Right forelimb (tissue), 1 donor: ENCODE measurements at places on chromosomes 3 and 15.

GRCh38 chr15:92677999-92678398 lies 22.4 kb upstream of the FAM174B start:
- DNase-seq = no peak

GRCh38 chr3:23442598-23443383 lies 239.7 kb downstream of the UBE2E2 start:
- DNase-seq = no peak

DNA sequence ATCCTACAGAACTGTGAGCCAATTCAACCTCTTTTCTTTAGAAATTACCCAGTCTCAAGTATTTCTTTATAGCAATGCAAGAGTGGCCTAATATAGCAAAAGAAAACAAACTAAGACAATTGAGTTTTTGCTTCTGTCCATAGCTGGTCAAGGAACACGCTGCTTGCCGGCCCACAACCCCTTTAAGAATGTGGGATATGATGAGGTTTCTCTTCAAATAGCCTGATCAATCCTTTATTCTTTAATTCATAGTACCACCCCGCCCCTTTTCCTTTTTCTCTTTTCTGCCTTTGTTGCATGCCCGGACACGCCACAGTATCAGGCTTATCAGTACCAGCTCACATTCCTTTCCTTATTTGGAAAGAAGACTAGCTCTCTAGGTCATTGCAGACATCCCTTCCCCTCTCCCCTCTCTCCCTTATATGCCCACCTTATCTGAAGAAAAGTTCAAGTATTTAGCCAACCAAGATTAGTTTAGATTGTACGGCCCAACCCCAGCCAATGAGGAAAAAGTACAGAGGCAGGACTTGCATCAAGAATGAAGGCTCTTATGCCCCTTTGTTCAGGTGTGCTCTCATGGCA lies 404.5 kb downstream of the OCA2 start:
- DNase-seq = no peak

- no peak for DNase-seq
Measured at GRCh38 chr3:67713764-67714469, 59.5 kb upstream of the SUCLG2 start.

GRCh38 chr3:196662033-196662432 lies 22.5 kb downstream of the NRROS start:
- DNase-seq = no peak

GRCh38 chr3:19931767-19932188 lies 2.2 kb downstream of the EFHB start:
- no peak for DNase-seq

DNA sequence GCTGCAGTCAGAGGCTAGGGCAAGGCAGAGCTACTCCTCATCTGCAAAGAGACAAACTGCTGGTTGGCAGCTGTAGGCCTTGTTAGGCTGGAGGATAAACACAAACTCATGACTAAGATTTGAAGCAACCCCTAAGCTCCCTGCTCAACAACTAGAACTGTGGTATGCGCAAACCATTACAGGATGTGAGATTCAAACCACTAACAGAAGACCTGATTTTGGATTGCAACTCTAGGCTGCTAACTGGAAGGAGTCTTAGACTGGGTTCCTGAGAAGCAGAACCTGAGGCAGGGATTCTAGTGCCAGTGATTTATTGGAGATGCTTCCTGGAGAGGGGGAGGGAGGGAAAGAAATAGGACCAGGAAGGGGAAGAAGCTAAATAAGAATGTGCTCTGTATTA lies 22.5 kb downstream of the CCR4 start:
- no peak for DNase-seq
